ENCODE measurements at places on chromosomes 2 and 18.

- DNase-seq, result no peak
Measured at GRCh38 chr2:82814146-82814545, 1644.9 kb downstream of the SUCLG1 start.

DNA sequence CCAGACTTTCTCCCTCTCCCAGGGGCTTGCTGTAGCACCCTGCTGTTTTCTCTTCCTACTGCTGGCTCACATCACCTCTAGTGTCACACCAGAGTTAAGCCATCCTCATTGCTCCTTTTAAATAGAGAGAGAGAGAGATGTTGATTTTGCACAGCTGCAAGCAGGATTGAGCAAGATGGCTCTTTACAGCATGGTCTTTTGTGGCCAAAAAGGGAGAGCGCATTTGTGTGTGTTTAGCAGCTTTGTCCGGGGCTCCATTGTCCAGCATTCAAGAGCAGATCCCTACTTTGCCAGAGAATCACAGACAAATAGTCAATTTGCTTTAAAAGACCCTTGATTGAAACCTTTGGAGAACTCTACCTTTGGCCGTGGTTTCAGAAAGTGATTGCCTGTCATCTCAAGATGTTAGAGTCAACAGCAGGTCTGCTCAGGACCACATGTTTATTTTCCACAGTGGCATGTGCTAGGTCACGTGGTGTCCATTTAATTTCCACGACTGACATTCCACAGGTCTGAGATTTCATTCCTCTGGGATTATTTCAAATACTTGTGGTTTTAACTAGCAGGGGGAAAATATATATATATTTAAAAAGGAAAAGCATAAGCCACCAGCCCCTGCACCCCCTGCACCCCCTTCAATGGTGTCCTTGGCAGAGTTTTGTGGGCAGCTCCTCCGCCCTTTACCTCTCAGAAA lies 359.9 kb upstream of the SLC14A2 start:
- DNase-seq, result no peak

DNA sequence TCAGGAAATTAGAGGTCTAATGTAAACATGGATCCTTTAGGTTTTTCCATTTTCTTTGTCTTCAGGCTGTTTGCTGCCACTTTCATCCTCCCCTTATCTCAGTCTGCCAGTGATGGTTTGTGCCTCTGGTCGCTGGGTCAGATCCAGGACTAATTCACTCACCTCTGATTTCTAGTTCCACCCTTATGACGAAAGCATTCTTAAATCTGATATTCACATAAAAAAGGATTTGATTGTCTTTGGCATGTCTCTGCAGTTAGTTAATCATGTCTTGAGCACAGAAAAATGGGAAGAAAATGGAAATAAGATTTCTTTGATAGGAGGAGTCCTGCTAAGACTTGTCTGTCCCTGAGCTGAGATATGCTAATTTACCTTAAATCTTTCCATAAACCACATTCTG lies 4.6 kb downstream of the IL1RL1 start:
- no peak for DNase-seq

DNA sequence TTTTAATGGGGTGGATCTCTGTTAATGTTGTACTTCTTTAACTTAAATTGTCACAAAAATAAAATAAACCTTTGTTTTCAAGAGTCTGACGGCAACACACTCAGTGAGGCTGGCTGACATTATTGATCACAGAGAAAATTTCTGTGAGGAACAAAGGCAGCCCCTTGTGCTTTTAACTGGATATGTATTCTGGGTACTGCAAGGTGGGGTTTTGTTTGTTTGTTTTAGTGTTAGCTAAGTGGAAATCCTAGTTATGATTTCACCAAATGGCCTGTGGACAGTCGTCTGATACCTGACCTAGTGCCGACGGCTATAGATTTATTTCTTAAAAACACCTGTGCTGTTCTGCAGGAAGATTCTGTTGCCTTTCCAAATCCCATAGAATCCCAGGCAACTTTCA lies 1329.5 kb upstream of the ZEB2 start:
- DNase-seq, result no peak

GRCh38 chr2:24592441-24593100 lies 101.5 kb downstream of the NCOA1 start:
- no peak for DNase-seq

DNA sequence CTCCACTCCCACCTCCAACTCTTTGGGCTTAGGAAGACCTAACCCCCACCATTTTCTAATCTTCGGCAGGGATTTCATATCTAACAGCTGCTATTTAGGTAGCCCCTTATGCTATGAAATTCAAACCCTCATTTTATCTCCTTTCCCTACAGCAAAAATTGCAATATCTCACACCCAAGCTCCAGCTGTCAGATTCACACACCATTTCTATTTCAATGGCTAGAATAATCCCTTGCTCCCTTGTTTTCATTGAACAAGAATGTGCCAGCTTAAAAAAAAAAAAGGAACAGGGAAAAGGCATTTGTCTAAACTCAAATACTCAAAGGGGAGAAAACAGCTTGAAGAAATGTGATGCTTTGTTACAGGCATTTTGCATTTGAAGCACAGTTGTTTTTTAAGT lies 850.6 kb upstream of the ACVR2A start:
- no peak for DNase-seq

DNA sequence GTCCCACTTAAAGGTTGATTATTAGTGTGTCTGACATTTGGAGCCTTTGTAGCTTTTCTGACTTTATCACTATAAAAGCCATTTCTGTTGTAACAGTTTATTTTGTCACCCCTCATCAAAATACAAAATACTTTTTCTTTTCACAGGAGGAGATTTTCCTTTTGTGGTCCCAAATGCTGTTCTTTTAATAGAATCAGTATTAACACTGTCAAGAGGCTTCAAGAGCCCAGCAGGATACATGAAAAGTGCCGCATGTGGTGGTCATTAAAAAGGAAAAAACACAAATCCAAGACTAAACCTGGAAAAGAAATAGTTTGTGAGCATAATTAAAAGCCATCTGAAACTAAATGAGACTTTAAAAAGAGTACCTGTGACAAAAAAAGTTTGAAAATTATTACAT lies 515.7 kb downstream of the DCDC2C start:
- DNase-seq, result no peak

DNA sequence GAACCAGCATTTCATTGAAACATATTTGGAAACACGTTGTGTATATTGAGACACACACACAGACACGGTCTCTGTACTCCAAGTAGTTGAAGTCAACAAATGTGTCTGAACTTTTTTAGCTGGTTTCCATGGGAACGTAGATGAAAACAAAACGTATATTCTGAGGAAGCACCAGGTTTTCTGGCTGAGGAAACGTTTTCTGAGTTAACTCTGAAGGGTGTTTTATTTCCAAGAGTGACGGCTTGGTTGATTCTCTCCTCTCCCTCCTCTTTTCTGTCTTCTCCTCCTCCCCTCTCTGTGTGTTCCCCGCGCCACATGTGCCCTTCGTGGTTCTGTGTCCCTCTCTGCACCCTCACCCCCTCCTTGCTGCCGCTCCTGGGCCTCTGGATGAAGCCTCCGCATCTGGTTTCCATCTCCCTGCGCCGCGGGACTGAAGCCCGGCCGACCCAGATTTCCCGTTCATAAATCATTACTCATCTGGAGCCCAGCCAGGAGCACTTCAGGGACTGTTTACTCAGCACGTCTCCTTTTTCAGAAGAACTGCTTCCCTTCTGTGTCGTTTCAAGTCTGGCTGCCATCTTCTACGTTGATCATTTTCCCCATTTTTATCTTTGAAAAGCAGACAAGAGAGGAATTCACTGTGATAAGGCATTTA lies 122.7 kb downstream of the COL6A3 start:
- no peak for DNase-seq

DNA sequence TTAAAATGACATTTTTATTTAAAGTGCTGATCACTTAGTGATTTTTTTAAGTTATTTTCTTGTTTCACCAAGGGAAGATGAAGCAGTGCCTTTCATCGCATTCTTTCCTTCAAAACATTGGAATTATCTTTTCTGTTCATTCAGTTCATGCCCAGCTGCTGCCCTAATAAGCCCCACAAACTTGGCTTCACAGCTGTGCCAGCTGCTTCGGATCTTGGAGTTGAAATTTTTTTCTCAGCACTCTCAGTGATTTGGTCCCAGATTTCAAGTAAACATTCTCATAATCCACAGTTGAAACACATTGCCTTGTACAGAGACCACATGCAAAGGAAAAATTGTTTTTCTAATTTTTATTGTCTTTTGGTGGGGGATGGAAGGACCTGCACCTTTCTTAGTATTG lies 353.3 kb upstream of the LRP1B start:
- no peak for DNase-seq

- no peak for DNase-seq
Measured at GRCh38 chr2:112942654-112943002, 31.7 kb downstream of the IL37 start.

GRCh38 chr18:44065206-44065605 lies 615.5 kb upstream of the SETBP1 start:
- no peak for DNase-seq

DNA sequence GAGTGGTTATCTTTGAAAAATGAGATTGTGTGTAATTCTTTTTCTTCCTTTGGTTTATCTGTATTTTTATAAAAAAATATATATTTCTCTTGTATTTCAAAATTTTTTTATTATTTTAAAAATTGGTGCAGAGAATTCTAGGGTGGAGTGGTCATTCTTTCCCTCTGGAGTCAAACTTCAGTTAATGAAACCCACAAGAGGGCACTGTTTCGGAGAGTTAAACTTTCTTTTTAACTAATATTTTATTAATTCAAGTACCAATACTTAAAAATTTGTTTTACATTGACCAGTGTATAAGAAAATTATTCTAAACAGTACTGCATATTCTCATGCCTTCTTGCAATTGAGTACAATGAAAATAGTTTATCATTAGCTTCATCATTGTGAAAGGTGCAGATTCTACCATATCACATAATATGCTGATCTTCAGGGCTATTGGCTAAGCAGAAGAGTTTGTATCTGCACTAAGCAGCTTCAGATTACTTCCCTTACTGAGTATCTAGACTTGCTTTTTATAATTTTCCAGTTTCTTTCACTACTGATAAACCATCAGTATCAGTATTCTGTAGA lies 50.1 kb downstream of the HS1BP3 start:
- DNase-seq, result no peak

- DNase-seq, result no peak
Measured at GRCh38 chr2:231545105-231545902, 15.1 kb upstream of the NMUR1 start.

- DNase-seq, result no peak
Measured at GRCh38 chr2:128305555-128306080, 13.1 kb downstream of the HS6ST1 start.

- no peak for DNase-seq
Measured at GRCh38 chr2:16660556-16660955, 5.1 kb downstream of the CYRIA start.

DNA sequence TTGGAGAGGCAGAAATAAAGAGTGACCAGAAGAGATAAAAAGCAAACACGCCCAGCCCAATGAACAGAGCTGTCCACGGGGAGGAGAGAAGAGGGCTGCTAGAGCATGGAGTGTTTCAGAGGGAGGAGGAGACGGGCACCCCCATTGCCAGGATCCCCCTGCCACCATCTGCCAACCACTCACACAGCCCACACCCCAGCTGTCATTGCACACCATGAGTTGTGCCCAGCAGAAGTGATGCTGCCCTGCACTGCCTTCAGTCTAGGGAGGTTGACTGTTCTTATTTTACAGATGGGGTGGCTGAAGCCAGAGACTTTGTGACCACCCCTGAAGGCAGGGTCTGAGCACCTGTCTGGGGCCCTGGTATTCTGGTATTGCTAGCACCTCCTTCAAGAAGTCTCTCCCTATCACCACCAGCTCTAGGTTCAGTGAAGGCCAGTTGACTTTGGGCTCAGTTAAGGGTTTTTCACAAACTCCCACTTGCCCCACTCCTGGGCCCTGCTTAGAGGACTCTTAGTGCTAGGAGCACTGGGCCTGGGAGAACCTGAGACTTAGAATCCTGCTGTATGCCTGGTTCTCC lies 2.4 kb downstream of the FABP1 start:
- no peak for DNase-seq

GRCh38 chr2:177886824-177887223 lies 185.8 kb downstream of the PDE11A start:
- no peak for DNase-seq

DNA sequence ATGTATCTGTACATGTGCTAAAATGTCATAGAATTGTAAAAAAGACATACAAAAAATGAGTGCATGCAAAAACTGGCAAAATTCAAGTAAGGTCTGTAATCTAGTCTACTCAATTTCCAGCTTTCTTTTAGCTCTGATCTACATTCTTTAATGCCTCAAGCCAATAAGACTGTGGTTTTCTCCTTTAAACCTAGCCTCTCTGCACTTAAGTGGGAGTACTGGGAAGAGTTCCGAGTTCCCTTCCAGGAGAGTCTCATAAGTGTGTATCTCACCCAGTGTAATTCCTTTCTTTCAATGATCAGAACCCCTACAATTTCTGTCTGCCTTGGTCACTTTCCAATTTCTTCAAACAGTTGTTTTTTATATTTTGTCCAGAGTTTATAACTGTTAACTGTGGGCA lies 150.1 kb downstream of the PTRHD1 start:
- DNase-seq, result no peak

GRCh38 chr2:152432765-152433164 lies 97.8 kb downstream of the FMNL2 start:
- DNase-seq, result no peak

GRCh38 chr18:47283476-47283875 lies 32.0 kb upstream of the SKOR2 start:
- no peak for DNase-seq

- DNase-seq, result no peak
Measured at GRCh38 chr18:919078-919477, 14.4 kb downstream of the ADCYAP1 start.

DNA sequence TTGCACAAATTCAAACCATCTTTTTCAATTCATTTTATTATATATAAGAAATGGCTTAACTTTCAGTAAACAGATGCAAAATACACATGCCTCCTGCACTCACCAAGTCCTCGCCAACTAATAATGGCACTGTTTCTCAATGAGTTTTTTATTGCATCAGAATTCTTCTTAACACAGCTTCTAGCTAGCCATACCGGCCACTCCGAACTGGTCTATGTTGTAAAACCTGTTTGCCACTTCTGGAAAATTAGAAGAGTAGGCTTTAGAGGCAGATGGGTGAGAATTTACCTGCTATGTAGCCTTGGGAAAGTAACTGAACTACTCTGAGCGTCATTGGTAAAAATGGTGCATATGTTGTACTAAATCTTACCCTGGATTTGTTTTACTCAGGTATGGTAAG lies 100.6 kb upstream of the LHCGR start:
- no peak for DNase-seq

- DNase-seq, result no peak
Measured at GRCh38 chr18:60962625-60963024, 370.6 kb upstream of the CDH20 start.

DNA sequence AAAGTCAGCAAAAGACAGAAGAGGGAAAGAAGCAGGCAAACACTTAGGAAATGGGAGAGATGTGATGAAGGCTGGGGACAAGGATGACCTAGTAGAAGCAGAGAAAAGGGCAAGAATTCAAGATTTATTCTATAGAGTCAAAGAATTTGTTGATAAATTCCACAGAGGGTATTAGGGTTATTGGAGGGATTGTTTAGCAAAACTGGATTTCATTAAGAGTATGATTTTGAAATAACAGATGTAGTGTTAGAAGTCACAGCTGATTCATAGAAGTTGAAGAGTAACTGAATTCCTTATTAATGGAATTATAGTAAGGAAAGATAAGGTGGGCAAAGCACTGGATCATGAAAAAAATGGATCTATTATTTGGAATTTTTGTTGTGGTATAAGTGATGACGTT lies 48.6 kb downstream of the CEP192 start:
- DNase-seq, result no peak
